ENCODE measurements at places on chromosomes 16 and 17.

- no peak for DNase-seq
Measured at GRCh38 chr16:54265575-54266107, 20.9 kb downstream of the IRX3 start.

DNA sequence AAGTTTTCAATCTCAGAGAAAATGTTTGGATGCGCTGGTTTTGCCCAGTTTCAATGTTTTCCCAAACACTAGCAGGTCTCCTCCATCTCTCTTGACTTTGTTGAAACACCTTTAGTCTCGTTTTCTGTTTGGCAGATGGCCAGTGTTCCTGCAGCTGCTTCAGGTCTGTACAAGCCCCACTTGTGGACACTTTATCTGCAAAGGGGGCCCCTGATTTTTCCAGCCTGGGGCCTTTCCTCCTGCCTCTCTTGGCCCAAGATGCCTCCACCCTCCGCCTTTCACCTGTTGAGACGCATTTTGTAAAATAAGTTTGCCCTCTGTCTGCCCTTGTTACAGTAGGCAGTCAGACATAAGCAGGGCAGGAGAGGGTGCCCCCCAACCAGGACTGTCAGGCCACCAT is 21.8 kb upstream of the PRM1 start:
- no peak for DNase-seq

- DNase-seq, result no peak
Measured at GRCh38 chr16:87107201-87107600, 210.0 kb downstream of the C16orf95 start.

- DNase-seq, result no peak
Measured at GRCh38 chr16:23523876-23524385, 13.6 kb upstream of the GGA2 start.

DNA sequence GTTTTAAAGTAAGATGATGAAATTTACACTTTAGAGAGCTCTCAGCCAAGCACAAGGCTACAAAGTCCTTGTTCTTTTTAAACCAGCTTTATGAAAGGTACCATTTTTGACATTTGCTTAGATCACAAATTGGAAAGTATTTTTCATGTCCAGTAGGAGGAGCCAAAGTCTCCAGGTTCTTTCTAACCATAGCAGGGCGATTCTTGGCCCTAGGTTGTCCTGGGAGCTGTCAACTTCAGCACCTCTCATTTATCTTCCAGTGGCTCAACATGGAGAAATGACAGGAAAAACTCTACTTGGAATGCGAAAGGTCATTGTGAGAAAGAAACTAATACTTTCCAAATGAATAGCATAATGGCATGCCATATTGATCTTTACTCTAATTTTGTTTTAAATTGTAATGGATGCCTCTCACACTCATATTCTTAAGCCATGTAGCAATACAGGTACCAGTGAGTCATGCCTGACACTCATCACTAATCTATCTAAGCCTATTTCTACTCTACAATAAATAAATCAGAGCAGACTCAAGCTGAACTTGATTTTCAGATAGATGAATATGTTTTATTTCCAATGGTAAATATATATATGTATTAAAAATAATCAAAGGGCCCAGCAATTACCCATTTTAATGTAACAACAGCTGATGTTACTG is 919.1 kb upstream of the EEF2KMT start:
- no peak for DNase-seq

GRCh38 chr17:3843935-3844516 is 2.0 kb downstream of the NCBP3 start:
- peak; percentile 39 for DNase-seq

DNA sequence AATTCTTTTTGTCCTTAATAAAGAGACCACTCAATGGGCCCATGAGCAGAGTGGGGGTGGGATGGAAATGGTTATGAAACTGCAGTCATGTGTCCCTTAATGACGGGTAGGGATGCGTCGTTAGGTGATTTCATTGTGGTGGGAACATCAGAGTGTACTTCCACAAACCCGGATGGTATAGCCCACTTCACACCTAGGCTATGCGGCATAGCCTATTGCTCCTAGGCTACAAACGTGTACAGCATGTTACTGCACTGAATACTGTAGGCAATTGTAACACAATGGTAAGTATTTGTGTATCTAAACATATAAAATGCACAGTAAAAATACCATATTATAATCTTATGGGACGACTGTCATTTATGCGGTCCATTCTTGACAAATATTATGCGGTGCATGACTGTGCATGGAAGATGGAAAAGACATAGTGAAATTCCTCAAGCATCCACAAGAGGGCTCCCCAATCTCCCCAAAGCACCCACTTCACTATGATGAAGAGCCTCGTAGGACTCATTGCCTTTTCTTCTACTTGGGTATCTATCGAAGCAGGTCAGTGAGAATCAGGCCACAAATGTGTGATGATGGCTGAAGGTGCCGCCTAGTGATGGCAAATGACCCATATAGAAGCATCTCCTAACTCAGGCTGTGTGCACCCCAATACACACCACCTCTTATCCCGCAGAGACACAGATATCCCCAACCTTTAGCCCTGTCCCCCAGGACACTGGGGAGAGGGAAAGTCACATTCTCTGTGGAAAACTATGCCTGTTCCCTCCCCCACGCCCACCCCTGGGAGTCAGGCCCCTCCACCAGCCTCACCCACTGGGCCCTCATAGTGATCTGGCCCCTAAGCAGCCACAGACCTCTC is 43.5 kb downstream of the TBX21 start:
- DNase-seq, result peak; percentile 20

DNA sequence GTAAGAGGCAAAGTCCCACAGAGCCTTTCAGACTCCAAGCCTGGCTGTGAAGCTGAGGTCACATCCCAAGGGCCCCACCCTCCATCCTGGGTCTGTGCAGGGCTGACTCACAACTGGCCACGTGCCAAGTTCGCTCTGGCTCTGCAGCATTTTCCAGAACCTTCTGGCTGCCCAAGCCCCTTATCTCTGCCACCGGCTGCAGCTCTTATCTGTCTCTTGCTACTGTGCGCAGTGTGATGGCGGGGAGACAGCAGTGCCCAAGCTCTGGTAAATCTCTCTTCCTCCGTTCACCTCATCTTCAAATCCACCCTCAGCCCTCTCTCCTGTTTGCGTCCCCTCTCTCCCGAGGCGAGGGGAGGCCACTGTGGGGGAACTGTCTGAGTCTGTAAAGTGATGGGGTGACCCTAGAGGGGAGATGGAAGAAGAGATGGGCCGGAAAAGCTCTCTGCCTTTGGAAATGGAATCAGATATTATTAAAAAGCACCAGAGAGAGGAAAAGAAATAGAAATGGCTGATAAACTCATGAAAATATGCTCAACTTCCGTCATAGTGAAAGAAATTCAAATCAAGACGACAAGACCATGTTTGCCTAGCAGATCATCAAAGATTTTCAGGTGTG is 162.7 kb upstream of the CDC42EP4 start:
- DNase-seq, result peak; percentile 10

DNA sequence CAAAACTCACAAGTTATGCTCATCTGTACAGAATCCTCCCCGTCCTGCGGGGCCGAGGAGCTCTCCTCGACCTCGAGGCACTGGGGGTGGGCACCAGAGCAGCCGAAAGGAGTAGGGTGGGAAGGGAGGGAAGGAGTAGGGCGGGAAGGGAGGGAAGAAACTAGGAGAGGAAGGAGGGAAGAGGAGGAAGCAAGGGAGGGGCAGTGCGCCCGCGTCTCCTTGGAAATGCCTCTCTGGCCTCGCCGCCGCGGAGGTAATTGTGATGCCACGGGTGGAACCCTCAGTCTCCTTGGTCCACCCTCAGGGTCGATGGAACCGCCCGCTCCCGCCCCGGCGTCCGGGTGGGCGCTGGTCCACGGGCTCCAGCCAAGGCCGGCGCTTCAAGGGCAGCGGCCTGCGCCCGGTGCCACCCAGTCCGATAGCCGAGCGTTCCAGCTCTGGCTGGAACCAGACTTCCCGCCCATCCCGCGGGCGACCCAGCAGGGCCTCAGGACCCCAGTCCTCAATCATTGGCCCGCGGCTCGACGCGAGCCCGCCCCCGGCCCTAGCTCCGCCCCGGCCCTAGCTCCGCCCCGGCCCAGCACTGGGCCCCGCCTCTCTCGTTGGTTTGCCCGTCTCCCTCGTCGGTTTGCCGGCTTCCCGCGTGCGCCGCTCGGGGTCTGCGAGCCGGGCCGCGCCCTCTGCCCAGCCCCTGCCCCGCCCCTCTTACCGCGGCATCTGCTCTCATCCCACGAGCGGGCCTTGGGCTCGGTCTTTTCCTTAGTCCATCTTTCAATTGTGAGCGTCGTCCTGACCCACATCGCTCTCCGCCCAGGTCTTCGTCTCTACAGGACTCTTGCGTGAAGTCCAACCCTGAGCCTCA is 596 bp downstream of the PROCA1 start:
- DNase-seq, result peak; percentile 95

GRCh38 chr16:2973093-2973492 is 3.9 kb downstream of the PAQR4 start:
- DNase-seq, result no peak

- no peak for DNase-seq
Measured at GRCh38 chr17:7072406-7072805, 7.6 kb downstream of the CLEC10A start.

GRCh38 chr17:72560303-72561247 is 439.8 kb downstream of the SOX9 start:
- peak; percentile 28 for DNase-seq

DNA sequence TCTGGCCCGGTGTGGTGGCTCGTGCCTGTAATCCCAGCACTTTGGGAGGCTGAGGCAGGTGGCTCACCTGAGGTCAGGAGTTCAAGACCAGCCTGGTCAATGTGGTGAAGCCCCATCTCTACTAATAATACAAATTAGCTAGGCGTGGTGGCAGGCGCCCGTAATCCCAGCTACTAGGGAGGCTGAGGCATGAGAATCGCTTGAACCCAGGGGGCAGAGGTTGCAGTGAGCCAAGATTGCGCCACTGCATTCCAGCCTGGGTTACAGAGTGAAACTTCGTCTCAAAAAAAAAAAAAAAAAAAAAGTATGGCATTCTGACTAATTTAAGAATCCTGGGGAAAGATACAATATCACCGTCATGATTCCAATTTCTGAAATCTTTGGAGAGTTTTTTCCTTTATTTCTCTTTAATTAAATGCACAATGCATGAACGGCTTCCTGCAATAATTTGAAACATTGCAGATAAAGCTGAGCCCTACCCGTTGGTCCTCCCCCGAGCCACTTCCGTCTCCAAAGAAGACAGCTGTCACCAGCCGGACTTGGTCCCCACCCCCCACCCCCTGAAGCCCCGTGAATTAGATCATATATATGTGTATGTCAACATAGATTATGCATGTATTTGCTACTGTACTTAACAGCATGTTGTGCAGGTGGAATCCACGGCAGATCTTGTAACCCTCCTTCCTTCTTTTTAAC is 142.6 kb upstream of the PLCG2 start:
- DNase-seq, result no peak

- peak; percentile 14 for DNase-seq
Measured at GRCh38 chr16:75319513-75320411, 68.3 kb upstream of the BCAR1 start.

DNA sequence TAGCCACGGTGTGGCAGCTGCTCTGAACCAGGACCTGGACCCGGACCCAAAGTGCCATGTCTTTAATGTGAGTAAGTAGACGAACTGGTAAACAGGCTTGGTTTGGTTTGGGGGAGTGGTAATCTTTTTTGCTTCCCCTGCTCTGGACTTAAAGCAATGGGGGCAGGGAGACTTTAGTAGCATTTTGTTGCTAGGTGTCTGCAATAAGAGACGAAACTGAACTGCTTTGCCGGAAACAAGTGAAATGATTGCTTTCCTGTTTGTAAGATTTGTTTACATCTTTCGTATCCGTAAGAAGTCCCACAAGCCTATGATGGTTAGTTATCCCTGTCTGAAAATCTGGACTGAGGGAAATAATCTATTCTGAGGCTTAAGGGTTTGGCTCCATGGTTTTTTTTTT is 21.5 kb downstream of the PRCD start:
- DNase-seq, result no peak

GRCh38 chr17:6603744-6604325 is 36.7 kb downstream of the KIAA0753 start:
- no peak for DNase-seq

All from activated naive CD8-positive, alpha-beta T cell treated with anti-CD3 and anti-CD28 coated beads for 36 hours (primary cell).